ENCODE measurements at places on chromosomes 5 and 9.
A peak's percentile ranks its signal among the peaks of the same experiment; 100 is the strongest.

DNA sequence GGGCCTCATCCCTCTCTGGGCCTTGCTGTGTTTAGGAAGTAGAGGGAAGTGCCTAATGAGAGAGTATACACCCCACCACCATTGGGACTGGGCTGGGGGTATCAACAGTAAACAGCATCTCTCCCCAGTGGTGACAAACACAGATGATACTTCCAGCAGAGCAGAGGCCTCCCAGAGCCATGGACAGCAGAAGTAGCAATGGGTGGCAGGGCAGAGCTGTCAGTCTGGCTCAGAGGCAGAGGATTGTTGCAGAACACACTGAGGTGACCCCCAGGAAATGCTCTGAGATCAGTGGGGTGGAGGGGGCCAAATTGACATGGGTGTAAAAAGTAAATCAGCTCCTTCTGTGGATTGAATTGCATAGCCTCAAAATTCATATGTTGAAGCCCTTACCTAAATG lies 12.1 kb upstream of the P4HA2 start:
- DNase-seq: no peak

DNA sequence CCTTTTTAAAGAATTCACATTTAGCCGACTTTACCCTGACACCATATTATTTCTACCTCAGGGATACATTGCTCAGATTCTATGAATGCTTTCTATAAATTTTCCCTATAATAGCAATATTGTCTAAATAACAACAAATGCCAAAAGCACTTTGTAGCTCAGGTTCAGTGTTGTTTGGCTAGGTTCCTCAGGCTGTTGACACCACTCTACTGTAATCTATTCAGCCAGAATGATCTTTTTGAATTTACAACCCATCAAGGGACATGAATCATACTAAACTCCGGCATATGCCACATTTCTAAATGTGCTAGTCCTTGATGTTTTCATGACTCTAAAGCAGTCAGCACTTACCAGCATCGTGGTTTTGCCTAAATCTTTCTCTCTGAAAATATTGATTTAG lies 641.5 kb upstream of the CDH10 start:
- DNase-seq: no peak

DNA sequence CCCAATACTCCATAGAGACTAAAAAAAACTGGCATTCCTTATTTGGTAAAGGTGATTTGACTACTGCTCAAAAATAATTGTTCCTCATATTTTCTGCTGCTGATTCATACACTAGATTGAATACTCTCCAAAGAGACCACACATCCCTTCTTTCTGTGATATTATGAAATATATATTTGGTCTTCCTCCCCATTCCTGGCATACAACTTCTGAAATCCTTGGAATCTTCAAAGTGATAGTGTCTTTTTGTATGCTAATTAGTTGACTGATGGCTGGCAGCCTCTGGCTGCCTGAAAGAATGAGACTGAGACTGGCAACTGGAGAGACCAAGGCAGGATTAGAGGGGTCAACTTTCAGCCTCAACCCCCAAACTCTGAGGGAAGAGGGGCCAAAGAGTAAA lies 348.0 kb upstream of the RFX3 start:
- DNase-seq: no peak

DNA sequence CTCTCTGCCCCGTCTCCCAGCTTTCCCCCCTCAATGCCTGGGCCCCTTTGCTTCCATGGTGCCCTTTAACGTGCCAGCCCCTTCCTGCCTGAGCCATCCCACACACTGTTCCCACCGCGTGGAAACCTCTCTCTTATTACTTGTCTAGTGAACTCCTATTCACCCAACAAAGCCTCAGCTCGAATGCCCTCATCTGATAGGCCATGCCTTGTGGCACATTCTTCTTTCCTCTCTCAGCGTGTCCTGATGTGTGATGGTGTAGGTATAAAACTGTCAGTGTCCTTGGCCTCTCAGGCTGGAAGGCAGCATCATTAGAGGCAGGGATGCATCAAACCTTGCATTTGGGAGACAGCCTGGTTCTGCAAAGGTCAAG lies 152.3 kb downstream of the OLFM1 start:
- DNase-seq: no peak

DNA sequence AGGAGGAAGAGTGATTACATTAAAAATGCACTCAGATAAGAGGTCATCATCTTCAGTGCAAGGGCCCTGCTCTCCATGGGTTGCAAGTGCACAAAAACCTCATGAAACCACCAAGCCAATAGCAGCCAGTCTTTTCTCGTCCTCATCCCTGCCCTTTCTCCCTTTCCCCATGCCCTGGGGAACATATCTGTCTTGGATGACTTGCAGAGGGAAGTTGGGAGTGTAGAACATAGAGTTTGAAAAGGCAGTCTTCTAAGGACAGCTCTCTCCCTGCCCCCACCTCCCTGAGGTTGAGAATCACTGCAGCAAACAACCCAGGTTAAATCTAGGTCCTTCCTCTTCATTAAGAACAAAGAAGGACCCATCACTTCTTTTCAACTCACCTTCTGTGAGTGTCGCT lies 22.0 kb downstream of the DDX31 start:
- DNase-seq: no peak

GRCh38 chr5:154209591-154210081 lies 19.1 kb downstream of the GALNT10 start:
- no peak for DNase-seq

DNA sequence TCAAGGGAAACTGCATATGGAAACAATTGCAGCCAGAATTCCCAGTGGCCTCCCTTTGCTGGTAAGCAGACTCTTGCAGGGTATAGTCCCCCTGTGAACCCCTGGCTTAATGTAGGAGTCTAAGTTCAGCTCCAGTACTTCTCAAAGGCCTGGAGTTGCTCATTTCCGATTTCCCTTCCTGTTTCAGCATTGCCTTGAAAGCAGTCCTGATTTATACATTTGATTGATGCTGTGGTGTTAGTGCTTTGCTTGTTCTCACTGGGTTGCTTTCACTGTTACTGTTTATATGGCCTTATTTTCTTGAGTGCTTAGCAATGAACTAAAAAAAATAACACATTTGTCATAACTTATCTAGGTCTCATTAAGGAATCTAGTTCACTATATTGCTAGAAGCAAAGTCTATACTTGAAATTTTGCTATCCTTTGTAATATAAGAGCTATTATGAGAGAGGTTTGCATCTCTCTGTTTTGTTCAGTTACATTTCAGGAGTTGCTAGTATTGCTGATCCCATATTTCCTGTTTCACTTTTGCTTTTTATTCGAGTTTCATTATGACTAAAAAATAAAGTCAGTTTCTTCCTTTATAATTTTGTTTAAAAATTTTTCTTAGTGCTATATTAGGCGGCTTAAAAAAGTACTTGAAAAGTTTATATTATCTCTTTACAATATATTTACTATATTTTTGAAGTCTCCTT lies 122.4 kb upstream of the NMUR2 start:
- no peak for DNase-seq

- no peak for DNase-seq
Measured at GRCh38 chr5:71923755-71924154, 183.5 kb upstream of the MAP1B start.

DNA sequence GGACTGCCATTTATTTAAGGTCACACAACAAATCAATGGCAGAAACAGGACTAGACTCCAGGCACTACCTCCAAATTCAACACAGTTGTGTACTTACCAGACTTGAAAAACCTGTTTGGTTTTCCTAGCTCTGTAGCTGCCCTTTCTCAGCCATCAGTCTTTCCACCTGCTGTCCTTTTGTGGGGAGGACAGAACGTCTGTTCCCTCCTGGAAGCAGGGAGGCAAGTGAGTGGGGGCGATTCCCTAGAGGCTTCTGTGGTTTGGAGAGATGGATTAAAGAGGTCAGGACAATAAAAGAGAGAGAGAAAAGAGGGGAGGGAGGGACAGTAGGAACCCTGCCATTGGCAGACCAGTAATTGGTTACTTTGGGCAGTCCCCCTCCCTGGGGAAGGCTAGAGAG lies 14.7 kb downstream of the ASTN2 start:
- no peak for DNase-seq

DNA sequence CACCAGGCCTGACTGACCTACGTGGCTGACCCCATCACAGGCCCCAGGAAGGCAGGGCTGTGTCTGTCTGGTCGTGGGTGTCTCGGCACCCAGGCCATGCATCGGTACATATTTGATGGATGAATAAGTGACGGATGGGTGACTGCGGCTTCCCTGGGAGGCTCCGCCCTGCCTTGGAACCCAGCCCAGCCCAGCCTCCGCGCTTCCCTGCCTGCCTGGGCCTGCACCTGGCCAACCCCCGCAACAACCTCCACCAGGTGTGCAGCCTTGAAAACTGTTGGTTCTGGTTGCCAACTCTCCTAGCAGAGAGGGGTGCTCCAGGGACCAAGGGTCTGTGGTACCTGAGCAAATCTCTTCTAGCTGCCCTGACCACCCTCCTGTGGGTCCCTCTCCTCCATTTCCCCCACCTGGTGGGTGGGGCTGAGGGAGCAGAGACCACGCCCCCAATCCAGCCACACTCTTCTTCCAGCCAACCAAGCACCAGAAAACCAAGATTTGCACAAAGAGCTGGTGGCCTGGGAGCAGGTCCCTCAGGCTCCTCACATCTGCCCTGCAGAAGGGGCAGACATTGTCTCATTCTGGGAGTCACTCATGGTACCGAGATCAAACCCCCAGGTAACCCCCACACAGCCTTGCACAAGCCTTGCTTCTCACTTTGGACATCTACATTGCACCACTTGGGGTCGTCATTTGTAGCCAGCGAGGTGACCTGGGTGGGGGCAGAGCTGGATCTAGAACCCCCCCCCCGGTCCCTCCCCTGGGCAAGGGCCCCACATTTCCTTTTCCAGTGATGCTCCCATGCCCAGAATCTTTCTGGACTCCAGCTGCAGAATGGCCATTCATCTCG lies 100.6 kb upstream of the IER5L start:
- DNase-seq: no peak

DNA sequence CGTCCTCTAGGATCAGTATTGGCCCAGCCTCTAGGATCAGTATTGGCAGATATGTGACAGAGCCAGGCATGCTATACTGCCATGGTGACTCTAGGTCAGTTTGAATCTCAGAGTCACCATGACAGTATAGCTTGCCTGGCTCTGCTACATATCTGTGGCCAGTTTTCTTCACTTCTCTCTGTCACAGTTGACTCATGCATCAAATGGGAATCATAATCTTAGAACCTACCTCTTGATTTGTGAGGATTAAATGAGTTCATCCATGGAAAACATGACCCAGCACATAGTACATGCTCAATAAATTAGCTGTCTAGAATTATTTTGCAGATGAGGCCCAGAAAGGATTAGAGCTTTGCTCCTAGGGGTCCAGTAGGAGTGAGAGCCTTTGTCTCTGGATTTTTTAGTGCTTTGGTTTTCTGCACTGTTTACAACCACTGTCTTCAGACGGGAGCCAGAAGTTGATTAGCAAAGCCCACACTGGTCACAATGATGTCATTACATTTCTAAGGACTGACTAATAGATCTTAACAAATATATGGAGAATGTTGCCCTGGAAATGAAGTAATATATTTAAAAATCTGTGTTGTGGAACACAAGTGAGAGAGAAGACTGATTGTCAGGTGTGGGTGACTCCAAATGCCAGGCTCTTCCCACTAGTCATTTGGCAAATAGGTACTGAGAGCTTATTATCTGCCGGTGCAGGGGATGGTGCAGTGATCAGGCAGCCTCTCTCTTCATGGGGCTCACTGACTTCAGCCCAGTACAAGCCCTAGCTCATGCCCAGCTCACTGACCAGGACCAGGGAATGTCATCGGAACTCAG lies 76.0 kb downstream of the COL15A1 start:
- no peak for DNase-seq

- DNase-seq: no peak
Measured at GRCh38 chr9:135950135-135950682, 11.0 kb downstream of the UBAC1 start.

GRCh38 chr9:93501406-93501805 lies 48.0 kb upstream of the FAM120AOS start:
- DNase-seq: no peak

- DNase-seq: no peak
Measured at GRCh38 chr5:166535641-166536040, 1755.8 kb upstream of the WWC1 start.

GRCh38 chr9:35689542-35690293 lies at the start of gene TPM2:
TPM2 (minus strand) TSS chr9:35689925; CDS start chr9:35689817, 108 bp downstream.
- peak; percentile 82 for DNase-seq

GRCh38 chr9:120850315-120850714 lies 7.6 kb upstream of the PSMD5 start:
- DNase-seq: no peak

DNA sequence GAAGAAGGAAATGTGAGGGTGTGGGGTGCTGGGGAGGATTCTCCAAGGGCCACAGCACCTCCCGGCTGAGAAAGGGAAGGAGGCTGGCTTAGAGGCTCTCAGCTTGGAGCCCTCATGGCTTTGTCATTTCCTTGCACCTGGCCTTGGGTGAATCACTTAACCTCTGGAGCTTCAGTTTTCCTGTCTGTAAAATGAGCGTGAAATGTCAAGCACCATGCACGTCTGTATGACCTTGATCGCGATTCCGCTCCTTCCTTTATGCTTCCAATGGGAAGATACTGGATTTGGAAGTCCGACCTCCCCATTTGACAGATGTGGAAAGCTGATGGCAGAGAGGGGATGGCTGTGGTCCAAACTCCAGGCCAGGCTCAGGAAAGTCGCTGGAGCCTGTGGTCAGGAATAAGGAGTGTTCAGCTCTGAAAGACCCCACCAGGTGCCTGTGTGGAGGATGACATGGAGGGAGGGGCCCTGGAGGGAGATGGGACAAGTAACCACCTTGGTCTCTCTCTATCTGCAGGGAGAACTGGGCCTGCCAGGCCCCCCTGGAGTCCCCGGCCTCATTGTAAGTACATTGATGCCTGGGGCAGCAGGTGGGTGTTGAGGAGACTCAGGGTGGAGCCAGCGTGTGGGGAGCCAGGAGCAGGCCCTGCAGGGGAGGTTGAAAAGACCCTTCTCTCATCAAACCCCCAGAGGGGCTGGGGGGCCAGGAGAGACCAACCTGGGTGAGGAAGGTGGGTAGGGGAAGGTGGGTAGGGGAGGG lies 66.5 kb downstream of the COL27A1 start:
- no peak for DNase-seq

- peak; percentile 13 for DNase-seq
Measured at GRCh38 chr5:115246361-115246991, 16.2 kb downstream of the PGGT1B start.

GRCh38 chr5:87853541-87853940 lies 415.1 kb downstream of the TMEM161B start:
- DNase-seq: no peak

- no peak for DNase-seq
Measured at GRCh38 chr5:149229298-149229937, 42.2 kb upstream of the AFAP1L1 start.

Measured in right lung (tissue), 10 donors.